NCI-H526 treated with DMSO at 0.1 percent for 48 hours (cell line): ENCODE measurements at places on chromosomes 12 and 14.

DNA sequence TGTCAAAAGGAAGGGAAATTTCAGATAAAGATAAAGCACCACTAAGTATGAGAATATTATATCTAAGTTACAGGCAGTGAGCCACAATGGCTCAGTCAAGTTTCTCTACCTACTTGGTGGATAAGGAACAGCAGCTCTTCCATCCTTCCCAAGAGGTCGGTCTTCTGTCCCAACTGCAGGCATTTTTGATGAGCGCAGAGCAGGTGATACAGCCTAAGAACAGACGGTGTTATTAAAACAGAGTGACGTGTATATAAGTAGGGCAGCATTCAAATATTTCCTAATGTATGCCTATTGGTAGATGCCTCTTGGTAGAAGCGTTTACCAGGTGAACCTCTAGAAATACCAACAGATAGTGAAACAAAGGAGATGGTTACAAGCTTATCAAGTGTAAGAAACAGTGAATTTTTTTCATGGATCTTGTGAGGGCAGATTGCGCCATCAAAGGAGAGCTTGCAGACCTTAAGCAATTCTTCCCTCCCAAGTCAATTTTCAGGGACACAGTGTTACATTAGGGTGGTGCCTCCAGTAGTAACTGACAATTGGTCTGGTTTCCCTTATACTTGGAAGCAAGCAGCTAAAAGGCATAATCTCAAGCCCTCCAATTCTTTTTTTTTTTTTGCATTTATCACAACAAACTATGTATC is 274.5 kb downstream of the MED13L start:
- no peak for DNase-seq

GRCh38 chr12:95730457-95730856 is 60.1 kb downstream of the NTN4 start:
- no peak for DNase-seq

DNA sequence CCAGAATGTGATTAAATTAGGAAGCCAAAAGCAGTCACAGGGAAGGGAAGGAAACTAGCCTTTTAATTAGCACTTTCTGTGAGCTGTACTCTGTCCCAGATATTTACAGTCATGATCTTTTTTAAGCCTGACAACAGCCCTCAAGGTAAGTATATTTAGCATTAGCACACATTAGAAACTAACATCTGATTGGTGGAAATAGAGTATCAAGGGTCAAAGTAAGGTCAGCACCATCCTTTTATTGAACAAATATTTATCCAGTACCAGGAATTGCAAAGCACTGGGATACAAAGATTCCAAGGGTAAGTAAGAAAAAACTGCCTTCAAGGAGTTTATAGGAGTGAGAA is 28.2 kb downstream of the RPGRIP1 start:
- DNase-seq, result peak; percentile 8

DNA sequence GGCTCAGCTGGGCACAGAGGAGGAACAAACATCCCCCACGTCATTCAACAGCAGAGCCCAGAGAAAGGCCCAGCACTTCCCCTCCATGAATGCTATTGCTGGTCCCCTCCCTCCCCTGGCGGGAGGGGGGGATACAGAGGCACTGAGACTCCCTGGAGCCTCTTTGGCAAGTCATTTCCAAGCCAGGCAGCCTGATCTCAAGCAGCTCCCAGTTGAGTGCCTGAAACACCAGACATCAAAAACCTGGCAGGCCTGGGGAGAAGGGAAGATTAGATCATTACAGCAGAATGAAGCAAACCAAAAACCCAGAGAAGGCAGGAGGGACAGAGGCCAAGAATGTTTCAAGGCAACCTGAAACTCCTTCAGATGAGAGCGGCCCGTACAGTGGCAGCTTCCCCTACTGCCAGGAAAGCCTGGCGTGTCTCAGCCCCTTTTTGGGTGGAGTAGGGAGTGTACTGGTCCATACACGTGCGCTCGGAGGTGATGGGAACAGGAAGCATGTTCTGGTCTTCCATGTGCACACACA is 92.1 kb downstream of the LRRC74A start:
- DNase-seq, result no peak

- DNase-seq, result peak; percentile 7
These were observed 12.9 kb downstream of the SPRYD3 start for GRCh38 chr12:53065975-53066931.

DNA sequence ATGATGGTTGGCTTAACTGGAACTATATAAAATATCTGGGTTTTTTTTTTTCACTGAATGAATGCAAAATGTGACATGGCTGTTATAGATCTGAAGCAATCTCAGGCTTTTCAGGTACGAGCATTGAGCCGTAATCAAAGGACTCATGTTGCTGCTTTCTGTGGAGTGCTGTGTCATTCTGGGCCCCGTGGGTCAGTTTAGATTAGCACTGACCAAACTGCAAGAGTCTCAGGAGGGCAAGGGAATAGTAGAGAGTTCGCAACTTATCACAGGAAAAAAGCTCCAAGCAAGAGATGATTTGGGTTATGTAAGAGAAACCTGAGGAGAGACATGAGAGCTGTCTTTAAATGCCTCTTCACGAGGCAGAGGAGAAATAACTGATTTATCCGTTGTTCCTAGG is 59.1 kb downstream of the UBR7 start:
- DNase-seq, result no peak

GRCh38 chr12:4496145-4496838 is 42.4 kb upstream of the RAD51AP1 start:
- no peak for DNase-seq

DNA sequence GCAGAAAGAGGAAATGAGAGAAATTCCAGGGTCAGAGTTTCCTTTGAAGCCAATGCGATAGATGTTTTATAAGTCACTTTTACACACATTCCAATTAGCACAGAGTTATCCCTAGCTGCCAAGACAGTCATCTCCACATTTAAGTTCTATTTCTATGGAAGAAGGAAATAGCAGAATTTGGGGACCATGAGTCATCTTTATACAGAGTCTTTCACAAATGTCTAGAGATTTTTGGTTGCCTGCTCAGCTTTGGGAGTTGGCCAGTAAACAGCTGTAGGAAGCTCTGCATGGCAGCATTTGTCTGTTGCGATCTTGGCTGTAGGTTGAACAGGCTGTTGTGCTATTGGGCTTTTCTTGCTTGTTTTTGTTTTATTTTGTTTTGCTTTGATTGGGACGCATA is 884.3 kb downstream of the GALC start:
- DNase-seq, result no peak

- DNase-seq, result no peak
These were observed 35.2 kb downstream of the CRY1 start for GRCh38 chr12:107058190-107058589.
